Large intestine (tissue), 12 donors: ENCODE measurements at places on chromosomes 12 and 14.

DNA sequence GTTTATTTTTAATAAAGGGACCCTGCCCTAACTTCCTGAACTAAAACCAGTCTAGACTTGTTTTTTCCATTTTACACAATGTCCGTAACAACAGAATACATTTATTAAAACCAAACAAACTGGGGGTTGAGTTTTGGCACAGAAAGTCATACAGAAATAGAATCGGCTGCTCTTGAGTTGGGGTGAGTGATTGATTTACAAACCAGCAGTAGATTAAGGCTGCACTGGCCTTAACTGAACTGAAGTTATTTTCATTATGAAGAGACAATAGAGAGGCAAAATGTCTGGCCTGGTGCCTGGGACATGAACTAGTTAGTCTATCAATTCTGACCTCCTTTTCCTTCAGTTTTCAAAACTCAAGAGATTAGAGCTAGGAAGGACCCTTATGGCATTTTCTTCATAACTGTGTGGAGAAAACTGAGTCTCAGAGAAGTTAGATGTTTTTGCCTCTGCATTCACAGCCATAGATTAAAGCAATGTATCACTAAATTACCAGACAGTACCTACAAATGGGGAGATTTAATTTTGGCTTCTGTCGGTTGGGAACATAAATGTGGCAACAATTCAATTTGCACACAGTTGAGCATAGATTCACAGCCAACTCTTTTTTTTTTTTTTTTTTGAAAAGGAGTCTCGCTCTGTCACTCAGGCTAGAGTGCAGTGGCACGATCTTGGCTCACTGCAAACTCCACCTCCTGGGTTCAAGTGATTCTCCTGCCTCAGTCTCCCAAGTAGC is 19.8 kb upstream of the MGP start:
- DNase-seq, result no peak

- DNase-seq, result no peak
Observed at GRCh38 chr12:130506844-130507243, 169.2 kb downstream of the PIWIL1 start.

DNA sequence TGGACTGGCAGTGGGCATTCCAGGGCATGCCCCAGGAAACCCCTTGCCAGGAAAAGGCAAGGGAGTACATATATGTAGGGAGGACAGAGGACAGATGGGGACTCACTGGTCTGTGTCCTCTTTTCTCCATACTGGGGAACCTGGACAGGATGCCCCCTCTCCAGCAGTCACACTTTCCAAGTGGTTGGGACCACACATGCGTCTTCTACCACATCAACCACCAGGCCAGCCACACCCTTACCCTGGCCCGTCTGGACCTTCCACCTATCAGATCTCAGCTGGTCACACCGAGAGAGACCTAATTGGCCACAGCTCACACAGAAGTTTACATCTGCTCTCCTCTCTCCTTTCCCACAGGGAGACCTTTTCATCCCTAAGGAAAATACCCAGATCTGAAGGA is 8.3 kb downstream of the ANKRD33 start:
- no peak for DNase-seq

DNA sequence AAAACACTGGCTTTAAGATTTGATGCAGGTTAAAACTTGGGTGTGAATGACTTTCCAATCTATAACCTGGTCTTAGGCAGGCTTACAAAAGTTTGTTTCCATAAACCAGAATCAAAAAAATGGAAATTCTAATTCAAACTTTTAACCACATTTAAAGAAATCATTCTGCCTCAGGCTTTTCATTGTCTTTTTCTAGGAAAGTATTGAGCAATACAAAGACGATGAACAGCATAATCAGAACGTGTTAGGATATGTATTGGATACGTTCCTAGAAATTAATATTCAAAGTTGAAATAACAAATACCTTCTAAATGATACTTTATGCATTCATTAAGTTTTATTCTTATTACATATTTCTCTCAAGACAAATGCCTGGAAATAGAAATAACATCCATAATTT is 172.9 kb downstream of the CEP128 start:
- DNase-seq, result no peak
